NCI-H187 treated with DMSO at 0.1 percent for 48 hours (cell line): ENCODE measurements at places on chromosomes 4 and X.

GRCh38 chr4:153242839-153243324 lies 38.6 kb downstream of the TRIM2 start:
- no peak for DNase-seq

GRCh38 chr4:38686682-38687081 lies 22.7 kb downstream of the KLF3 start:
- no peak for DNase-seq

DNA sequence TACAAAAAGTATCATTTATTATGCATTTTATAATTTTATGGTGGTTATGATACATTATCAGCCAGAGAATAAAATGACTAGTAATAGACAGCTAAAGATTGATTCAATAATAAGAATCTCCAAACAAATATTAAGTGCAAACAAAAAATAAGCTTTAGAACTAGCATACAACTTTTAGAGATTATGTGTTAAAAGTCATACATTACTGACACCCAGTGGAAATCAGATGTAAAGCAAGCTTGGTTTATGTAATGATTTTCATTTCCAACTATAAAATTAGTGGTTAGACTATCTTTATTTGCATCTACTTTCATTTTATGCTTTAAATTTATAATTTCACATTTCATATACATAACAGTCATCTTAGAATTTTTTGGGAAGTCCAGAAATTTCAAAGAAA lies 57.7 kb downstream of the IL13RA2 start:
- no peak for DNase-seq

DNA sequence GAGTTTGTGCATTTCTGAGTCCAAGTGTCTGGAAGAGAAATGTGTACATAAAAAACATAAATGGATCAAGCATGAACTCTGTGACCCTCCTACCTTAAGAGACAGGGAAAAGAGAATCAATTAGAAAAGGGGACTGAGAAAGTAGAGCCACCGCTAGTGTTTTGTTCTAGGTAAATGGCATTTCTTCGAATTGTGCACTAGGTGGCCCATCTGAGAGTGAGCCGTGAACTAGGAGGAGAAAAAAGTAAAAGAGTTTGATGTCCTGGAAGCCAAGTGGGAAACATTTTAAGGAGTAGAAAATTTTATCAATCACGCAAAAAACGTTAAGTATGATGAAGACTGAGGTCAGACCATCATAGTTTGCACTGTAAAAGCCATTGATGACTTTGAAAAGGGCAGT lies 55.1 kb downstream of the NAF1 start:
- DNase-seq = no peak

- no peak for DNase-seq
Observed at GRCh38 chr4:152929888-152930287, 6.2 kb upstream of the FHDC1 start.
